ENCODE measurements at places on chromosomes 16 and 17.

- no peak for DNase-seq
These were observed 12.7 kb downstream of the TMEM100 start for GRCh38 chr17:55709984-55710383.

DNA sequence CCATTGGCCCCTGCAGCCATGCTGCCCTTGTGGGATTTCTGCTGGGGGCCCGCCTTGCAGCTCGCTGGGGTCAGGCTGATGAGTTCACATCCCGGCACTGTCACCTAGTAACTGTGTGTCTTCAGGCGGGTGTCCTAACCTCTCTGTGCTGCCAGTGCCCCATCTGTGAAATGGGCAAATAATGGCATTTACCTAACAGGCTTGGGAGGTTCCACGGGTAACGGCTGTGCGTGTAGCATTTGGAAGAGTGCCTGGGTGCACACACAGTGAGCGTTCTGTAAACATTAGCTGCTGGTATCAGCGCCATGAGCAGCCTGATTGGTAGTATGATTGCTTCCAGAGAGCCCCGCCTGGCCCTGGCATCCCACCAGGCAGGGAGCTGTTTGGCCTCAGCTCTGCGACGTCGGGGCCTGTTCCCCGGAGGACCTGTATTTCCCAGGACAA lies 167.3 kb upstream of the GSE1 start:
- no peak for DNase-seq

DNA sequence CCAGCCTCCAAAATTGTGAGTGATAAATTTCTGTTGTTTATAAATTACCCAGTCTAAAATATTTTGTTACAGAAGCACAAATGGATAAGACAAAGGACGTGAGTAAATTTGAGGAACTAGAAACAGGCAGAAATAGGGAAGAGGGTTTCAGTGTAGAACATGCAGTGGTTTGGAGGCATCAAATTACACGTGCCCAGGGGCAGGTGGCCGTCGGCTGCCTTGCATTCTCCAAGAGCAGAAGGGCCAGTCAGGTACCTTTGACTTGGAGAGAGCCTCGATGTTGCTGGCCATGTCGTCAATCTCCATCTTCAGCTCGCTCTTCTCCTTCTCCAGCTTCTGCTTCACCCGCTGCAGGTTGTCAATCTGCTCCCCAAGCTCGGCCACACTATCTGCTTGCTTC lies 54.3 kb downstream of the MYH13 start:
- no peak for DNase-seq

- peak; percentile 84 for DNase-seq
These were observed at the start of gene ITPRIPL2 for GRCh38 chr16:19113577-19114358. ITPRIPL2 (plus strand) TSS chr16:19113964; CDS start chr16:19114462, 498 bp downstream.

- DNase-seq: no peak
These were observed 323.4 kb downstream of the CPPED1 start for GRCh38 chr16:12480286-12480685.

DNA sequence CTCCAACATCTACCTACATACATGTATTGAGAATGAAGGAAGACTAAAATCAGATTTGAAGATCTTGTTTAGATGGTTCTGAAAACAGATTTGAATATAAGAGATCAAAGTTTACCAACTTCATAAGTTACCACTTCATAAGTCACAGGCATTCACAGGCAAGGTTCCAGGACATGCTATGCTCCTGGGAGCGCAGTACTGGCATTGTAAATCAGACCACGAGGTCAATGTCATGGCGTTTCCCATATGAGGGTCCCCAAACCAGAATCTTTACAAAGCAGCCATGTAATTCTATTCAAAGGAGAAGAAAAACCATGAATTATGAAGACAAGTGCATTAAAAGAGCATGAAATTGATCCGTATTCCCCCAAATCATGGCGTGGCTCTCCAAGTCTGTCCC lies 3.0 kb downstream of the CDH11 start:
- no peak for DNase-seq

DNA sequence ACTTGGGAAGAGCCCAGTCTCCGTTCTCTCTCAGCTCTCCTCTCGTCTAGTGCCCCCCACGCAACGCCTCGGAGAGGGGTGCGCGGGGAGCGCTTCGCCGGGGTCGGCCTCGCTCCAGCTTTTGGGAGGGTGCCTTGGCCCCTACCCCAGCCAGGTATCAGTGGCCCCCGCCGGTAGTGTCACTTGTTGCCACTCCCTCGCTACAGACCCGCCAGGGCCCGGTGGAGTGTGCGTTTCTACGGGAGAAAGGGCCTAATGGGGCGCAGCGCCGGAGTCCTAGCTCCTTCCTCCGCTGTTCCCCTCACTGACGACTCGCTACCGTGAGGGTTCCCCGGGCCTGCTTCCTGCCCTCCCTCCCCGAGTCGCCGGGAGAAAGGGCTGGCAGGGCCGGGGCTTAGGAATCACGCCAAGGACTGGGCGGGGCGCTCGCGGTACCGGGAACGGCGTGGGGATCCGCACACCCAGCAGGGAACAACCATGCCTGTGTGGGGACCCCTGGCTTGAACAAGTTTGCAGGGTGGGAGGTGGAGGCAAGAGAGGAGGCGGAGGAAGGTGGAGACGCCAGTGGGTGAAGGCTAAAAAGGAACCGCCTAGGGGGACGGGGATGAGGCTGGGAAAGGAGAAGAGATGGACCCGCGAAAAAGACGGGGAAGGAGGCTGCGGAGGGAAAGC lies 997 bp upstream of the CDH11 start:
- no peak for DNase-seq

- DNase-seq: no peak
These were observed 476 bp upstream of the LPCAT2 start for GRCh38 chr16:55508271-55508921.

- no peak for DNase-seq
These were observed 196.1 kb downstream of the GSG1L start for GRCh38 chr16:27867122-27868110.

- no peak for DNase-seq
These were observed 60.0 kb downstream of the USP22 start for GRCh38 chr17:20982589-20983358.

- no peak for DNase-seq
These were observed 22.3 kb upstream of the N4BP1 start for GRCh38 chr16:48632137-48632774.

- no peak for DNase-seq
These were observed 9.0 kb downstream of the C16orf54 start for GRCh38 chr16:29736764-29737163.

GRCh38 chr17:76953946-76954345 lies 85.7 kb downstream of the MGAT5B start:
- no peak for DNase-seq

DNA sequence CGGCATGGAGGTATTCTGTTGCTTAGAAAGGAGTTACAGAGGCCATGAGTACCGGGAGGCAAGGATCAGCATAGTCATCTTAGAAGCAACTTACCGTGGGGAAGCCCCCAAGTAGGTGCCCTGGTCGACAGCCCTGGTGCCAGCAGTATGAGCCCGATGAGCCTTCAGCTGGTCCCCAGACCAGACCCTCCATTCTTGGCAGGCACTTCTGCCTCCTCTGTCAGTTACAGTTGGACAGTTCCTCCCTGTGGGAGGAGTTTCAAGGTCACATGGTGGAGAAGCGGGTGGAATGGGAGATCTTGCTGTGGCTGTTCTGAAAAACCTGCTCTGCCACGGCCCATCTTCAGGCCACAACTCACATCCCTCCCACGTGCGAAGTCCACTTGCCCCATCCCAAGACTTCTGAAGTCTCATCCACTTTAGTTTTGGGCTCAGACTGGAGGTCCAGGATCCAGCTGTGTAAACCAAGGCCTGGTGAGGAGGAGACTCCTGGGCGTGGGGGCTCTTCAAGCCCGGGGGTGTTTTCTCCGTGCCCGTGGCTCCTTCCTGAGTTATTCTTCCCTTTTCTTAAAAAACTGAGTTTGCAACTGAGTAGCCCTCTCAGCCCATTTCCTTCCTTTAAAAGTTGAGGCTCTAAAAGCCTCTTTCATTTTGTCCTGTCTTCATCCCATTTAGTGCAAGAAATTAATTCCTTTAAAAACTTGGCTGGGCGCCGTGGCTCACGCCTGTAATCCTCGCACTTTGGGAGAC lies 133.5 kb downstream of the SEC14L1 start:
- no peak for DNase-seq

- DNase-seq: no peak
These were observed 23.7 kb downstream of the ARSG start for GRCh38 chr17:68314916-68315535.

- no peak for DNase-seq
These were observed 118.1 kb downstream of the HIC1 start for GRCh38 chr17:2172999-2173398.

DNA sequence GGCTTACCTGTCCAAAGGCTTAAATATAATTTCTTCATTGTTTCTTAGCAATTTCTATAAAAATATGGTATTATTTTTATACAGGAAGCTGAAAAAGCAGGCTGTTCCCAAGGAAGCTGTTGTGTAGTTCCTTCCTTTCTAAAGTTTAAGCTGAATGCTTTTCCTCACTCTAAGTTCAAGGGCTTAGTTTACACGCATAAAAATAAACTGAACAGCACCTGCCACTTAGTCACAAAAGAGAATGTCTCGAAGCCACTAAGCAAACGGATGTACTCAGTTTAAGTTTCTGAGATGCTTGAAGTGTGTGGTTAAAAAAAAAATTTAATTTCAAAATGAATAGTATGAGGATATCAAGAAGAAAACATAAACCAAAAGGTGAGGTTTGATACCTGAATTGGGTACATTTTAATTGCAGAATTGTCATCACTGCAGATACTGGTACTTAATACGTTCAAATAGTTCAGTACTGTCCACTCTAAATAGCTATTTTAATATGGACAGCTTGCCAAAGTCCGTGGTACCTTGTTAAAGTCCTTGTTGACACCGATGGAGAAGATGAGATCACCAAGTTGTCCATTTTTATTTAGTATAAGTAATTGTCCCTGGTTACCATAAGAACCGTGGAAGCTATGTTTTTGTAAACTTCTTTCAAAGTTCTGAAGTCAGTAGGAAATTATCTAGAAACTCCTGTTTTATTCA lies 38.1 kb downstream of the MRTFB start:
- DNase-seq: no peak

DNA sequence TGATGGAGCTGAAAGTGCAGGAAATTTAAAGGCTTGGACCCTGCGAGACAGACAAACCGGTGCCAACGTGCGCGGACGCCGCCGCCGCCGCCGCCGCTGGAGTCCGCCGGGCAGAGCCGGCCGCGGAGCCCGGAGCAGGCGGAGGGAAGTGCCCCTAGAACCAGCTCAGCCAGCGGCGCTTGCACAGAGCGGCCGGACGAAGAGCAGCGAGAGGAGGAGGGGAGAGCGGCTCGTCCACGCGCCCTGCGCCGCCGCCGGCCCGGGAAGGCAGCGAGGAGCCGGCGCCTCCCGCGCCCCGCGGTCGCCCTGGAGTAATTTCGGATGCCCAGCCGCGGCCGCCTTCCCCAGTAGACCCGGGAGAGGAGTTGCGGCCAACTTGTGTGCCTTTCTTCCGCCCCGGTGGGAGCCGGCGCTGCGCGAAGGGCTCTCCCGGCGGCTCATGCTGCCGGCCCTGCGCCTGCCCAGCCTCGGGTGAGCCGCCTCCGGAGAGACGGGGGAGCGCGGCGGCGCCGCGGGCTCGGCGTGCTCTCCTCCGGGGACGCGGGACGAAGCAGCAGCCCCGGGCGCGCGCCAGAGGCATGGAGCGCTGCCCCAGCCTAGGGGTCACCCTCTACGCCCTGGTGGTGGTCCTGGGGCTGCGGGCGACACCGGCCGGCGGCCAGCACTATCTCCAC lies at the start of gene NOG:
Gene NOG (plus strand): TSS at position 54 of the 674 bp plus-strand sequence. CDS start 525 bp downstream, at position 579.
- no peak for DNase-seq

DNA sequence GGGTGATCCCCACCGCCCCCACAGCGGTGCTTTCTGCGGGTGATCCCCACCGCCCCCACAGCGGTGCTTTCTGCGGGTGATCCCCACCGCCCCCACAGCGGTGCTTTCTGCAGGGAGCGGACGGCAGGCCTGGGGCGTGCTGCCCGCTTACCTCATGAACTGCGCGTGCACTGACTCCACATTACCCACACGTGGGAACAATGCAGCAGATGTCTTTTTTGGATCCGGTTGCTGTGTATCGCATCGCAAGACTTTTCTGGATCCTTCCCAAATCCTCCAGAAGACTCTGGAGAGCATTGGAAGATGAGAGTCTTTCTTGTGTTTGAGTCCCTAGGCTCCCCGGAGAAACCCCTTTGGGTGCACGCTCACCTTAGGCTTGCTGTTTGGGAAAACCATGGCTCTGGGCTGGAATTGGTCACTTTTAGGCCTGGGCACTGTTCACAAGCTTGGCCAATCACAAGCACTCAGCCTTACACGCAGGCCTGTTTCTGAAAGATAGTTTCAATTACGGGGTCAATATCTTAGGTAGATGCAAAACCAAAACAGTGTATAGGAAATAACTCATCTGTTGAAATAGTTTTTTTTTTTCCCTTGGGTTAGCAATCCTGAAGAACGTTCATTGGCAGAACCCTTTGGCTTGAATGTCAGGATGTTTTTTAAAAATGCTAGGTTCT lies 201.8 kb downstream of the RPTOR start:
- DNase-seq: no peak

- DNase-seq: no peak
These were observed 413.5 kb downstream of the CPPED1 start for GRCh38 chr16:12390074-12390605.

GRCh38 chr16:89120921-89121351 lies 27.3 kb downstream of the ACSF3 start:
- DNase-seq: no peak

- DNase-seq: no peak
These were observed 314.6 kb upstream of the C16orf82 start for GRCh38 chr16:26752166-26752565.

DNA sequence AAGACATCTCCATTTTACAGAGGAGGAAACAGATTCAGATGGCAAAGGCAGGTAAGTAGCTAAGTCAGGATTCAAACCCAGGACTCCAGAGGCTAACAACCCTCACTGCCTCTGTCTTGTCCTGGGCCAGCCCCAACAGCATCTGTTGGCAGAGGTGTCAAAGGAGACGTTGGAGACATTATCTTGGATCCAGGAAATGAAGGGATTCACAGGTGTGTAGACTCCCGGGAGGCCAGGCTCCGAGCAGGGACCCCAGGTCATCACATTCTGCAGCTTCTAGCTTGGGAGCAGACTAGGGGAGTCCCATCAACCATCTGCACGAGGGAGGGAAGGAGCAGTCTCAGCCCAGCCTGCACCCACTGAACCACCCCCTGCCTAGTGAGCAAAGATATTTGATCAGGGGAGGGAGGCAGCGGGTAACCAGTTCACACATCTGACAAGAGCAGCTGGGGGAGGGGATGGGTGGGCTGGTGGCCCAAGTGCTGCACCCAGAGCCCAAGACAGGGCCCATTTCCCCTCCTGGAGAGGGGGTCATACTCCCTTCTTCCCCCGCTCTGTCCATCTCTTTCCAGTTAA lies 1.0 kb upstream of the B9D1 start:
- no peak for DNase-seq

GRCh38 chr17:30238387-30239088 lies 3.0 kb upstream of the SLC6A4 start:
- no peak for DNase-seq

- DNase-seq: no peak
These were observed 46.6 kb downstream of the MRM3 start for GRCh38 chr17:828761-829160.

GRCh38 chr16:84975066-84975465 lies 36.3 kb downstream of the ZDHHC7 start:
- no peak for DNase-seq

- DNase-seq: no peak
These were observed 57.8 kb downstream of the WSB1 start for GRCh38 chr17:27351759-27352158.

- no peak for DNase-seq
These were observed 64.7 kb downstream of the SOX9 start for GRCh38 chr17:72185564-72185963.

All from Panc1 (cell line).